Lower lobe of right lung (tissue), 2 donors: ENCODE measurements at places on chromosomes 3 and 15.
A peak's percentile ranks its signal among the peaks of the same experiment; 100 is the strongest.

- no peak for DNase-seq
Observed at GRCh38 chr15:85499371-85499887, 119.0 kb downstream of the AKAP13 start.

DNA sequence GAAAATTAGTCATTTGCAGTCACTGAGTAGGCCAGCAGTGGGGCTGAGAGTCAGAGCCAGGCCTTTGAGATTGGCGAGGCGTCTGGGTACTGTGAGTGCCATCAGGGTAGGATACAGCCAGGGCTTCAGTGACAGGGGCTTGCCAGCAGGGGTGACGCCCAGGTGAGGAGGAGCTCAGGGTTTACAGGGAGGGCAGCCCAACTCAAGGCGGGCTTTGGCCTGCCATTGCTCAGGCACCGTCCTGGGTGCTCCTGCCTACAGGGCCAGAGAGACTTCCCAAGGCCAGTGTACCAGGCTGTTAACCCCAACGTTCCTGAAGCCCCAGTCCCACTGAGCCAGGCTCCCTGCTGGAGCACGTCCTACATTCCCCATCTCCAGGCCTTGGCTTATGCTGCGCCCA lies 152.0 kb downstream of the FBLN2 start:
- DNase-seq: no peak

DNA sequence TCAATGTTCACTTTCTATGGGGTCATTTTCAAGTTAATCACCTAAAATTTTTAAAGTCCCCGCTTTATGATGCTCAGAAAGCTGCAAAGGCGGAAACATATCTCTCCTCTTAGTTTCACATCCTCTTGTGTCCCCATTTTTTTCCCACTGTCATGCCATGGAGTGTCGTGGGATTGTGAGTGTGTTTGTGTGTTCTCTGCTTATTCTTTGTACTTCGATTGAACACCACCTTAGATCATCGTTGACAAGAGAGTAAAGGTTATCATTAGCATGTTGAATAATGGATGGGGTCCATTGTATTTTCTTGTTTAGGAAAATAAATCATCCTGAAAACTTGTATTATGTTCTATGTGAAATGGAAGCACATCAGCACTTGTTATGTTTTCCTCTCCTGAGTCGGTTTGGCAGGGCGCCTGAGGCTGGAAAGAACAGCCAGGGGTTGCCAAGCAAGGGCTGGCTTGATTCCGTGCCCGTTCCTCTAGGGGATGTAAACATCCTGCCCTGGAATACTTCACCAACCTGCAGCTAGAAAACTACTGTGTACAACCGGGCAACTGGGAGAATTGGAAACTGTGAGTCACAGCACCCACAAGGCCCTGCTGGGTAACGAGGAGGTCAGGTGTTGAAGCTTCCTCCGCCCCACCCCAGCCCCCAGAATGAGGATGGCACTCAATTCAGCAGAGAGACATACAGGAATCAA lies 67.2 kb downstream of the EIF4E3 start:
- peak; percentile 91 for DNase-seq

DNA sequence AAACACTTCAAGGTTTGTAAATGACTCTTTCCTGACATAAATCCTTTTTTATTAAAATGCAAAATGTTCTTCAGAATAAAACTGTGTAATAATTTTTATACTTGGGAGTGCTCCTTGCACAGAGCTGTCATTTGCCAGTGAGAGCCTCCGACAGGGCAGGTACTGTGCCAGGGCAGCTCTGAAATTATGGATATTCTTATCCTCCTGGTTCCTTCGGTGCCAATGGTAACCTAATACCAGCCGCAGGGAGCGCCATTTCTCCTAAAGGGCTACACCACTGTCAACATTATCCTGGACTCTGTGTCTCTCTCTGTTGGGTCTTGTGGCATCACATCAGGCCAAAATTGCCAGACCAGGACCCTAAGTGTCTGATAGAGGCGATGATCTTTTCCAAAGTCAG lies 33.0 kb downstream of the CHDH start:
- no peak for DNase-seq

DNA sequence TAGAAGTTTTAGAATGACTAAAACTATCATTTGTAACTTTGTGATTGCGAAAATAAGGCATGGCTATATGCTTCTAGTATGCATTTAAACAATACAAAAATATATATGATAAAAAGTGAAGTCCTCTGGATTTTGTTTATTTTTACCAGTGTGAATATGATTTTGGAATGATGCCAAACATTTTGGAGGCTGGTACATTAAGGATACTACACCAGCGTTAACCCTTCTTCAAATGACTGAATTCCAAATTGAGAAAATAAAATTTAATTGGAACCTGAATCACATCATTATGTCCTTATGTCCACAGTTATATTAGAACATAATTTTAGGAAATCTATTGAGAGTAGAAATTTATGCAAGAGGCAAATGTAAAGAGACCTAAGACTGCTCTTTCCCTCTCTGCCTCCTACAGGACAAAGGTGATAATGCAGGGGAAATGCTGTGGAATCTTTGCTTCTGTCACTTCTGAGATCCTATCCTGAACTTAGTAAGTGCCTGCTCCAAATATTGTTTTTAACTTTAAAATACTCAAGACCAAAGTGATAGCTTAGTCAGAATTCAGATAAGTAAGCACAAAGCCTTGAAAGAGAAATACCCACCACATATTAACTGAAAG lies 121.1 kb upstream of the NANOGP8 start:
- DNase-seq: no peak

- no peak for DNase-seq
Observed at GRCh38 chr3:76061654-76062053, 276.3 kb upstream of the ZNF717 start.

- no peak for DNase-seq
Observed at GRCh38 chr3:43872901-43873300, 182.2 kb downstream of the ABHD5 start.

- DNase-seq: no peak
Observed at GRCh38 chr3:123781138-123781537, 103.0 kb downstream of the MYLK start.

DNA sequence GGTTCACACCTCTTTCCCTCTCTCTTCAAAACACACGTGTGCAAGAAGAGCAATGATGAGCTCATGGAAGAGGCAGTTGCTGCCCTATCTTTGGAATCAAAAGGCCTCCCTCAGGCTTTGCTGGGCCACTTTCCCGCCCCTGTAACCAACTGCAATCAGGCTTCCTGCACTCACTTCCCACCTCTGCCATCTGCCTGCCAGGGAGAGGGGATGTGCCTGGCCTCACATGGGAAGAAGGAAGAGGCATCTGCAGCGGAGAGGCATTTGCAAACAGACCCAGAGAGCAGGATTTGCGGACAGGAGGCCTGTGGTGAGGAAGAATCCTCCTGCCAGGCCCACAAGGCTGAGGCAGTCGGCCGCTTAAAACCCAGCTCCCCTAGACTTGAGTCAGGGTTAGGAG lies 175.6 kb upstream of the ATP10A start:
- DNase-seq: no peak

GRCh38 chr3:172213200-172213599 lies 173.8 kb downstream of the FNDC3B start:
- no peak for DNase-seq

GRCh38 chr15:25236143-25236860 lies 202.5 kb downstream of the UBE3A start:
- DNase-seq: peak; percentile 6

DNA sequence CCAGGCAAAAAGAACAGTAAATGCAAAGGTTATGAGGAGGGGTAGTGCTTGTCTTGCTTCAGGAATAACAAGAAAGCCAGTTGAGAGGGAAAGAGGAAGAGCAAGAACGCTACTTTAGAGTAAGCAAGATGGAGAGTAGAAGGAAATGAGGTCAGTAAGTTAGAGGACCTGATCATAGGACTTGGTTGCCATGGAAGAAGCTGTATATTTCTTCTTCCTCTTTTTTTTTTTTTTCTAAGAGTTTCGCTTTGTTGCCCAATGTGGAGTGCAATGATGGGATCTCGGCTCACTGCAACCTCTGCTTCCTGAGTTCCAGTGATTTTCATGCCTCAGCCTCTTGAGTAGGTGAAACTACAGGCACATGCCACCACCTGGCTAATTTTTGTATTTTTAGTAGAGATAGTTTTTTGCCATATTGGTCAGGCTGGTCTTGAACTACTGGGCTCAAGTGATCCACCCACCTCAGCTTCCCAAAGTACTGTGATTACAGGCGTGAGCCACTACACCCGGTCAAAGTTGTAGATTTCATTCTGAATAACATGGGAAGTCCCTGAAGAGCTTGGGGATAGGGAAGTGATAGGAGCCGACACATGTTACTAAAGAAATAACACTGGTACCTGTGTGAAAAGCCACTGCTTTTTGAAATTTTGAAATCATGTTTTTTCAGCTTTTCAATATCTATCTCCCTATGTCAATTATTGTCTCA lies 527.9 kb upstream of the NAALADL2 start:
- DNase-seq: no peak

- DNase-seq: peak; percentile 77
Observed at GRCh38 chr15:40843885-40844695, at the start of gene SPINT1. Gene SPINT1 (plus strand): TSS chr15:40844048. CDS start chr15:40844555, 507 bp downstream.

- no peak for DNase-seq
Observed at GRCh38 chr3:115272036-115272824, 125.1 kb upstream of the ZBTB20 start.

DNA sequence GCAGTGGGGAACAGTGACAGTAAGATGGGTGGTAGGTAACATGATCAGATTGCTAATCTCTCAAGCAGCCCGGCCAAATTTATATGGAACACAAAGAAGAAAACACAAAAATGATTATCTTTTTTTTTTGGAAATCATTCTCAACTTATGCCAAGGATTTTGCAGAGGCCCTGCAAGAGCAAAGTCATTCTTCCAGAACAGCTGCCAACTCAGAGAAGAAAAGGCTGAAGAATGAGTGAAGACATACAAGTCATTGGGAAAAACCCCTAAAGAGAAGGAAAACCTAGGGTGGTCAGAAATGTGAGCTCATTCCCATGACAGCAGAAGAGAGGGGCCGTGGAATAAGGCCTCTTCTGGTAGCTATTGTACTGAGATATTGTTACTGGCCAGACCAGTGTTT lies 246.7 kb downstream of the SHOX2 start:
- no peak for DNase-seq

DNA sequence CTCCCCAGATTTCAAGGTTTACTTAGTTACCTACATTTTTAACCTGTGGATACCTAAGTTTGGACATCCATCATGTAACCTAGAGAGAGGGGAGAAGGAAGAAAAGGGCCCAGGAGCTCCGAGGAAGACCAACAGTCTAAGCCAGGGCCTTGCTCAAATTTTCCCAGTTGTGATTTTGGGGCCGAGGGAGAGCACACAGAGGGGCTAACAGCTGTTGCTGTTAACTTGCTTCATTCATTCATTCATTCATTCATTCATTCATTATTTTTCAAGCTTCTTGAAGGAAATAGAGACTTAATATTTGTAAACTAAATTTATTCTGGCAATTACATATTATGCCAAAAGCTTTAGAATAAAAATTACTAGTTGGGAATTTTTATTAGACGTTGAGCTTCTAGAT lies 22.9 kb downstream of the SYNM start:
- no peak for DNase-seq

DNA sequence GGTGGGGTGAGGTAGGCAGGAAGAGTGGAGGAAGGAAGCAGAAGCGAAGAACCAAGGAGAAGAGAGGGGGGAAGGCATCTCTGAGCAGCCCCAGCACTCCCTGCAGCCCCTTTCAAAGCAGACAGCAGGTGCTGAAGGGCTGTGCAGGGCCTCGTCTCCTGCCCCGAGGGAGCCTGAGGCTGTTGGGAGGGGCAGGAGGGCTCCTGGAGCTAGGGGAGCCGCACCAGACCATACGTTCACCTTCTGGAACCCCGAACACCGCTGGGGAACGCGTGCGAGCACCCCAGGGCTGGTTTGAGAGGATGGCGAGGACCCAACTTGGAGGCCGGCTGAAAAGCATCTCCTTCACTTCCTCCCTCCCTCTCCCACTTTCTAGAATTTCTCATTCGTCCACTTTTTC lies 259.8 kb downstream of the FAM43A start:
- DNase-seq: no peak

- DNase-seq: no peak
Observed at GRCh38 chr15:77107531-77108355, 36.8 kb upstream of the TSPAN3 start.

DNA sequence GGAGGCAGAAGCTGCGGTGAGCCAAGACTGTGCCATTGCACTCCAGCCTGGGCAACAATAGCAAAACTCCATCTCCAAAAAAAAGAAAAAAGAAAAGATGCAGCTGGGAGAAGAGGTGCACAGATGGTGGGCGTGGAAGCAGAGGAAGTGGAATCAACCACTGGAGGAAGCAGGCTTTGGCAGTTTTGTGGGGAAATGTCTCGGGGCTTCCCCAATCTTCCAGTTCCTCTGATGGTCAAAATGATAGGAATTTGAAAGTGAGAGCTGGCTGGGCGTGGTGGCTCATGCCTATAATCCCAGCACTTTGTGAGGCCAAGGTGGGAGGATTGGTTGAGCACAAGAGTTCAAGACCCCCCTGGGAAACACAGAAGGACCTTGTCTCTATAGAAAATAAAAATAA lies 48.1 kb upstream of the SMAD3 start:
- no peak for DNase-seq

DNA sequence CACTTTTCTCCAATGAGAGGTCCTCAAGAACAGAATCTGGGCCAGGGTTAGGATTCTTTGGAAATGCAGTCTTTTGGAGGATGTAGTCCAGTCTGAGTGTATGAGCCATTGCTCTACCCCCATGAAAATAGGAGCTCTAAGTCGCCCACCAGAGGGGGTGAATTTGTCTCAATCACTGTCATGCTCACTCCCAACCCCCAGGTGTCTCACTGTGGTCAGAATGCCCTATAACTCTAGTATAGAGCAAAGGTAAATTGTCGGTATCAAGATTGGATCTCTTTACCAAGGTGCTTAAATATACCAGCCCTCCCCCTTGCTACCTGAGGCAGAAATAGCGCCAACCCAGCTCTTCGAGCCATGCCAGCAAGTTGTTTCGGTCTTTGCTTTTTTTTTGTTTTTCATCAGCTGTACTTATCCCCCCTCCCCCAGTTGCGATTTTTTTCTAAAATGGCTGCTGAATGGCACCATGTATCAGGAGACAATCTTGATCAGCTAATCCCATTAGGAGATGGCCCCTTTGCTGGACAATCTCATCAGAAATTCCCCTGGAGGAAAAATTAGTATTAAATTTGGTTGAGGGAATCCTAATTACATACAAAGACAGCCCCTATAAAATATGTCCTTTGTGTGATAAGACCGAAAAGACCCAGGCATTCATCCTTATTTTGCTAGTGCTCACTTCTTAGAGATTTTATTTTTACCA lies 130.7 kb downstream of the EBLN2 start:
- no peak for DNase-seq

GRCh38 chr3:11481556-11481955 lies 162.2 kb downstream of the VGLL4 start:
- no peak for DNase-seq

DNA sequence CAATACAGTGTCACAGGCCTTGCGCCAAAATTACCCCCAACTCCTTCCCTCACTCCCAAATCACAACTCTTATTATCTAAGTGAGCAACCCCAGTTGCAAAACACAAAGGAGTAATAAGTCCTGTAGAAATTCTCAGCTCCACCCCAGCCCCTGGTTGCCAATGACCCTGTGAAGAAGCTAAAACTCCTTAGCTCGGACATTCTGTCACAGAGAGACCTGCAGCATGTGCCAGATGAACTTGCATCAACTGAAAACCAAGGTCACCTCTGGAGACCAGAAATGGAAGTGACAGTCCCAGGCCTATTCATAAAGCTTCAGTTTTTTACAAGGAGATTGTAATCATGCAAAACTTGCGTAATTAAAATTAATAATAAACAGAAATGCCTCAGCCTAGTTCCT lies 55.2 kb downstream of the RBPMS2 start:
- DNase-seq: no peak
